ENCODE measurements at places on chromosomes 1 and 21.

- no peak for DNase-seq
Measured at GRCh38 chr1:116956378-116956777, 45.2 kb upstream of the CD101 start.

GRCh38 chr21:35565204-35565611, 495.1 kb downstream of the SETD4 start:
- no peak for DNase-seq

- DNase-seq, result no peak
Measured at GRCh38 chr1:87404296-87404695, 75.6 kb downstream of the LMO4 start.

- no peak for DNase-seq
Measured at GRCh38 chr21:28269173-28269572, 723.5 kb downstream of the LTN1 start.

DNA sequence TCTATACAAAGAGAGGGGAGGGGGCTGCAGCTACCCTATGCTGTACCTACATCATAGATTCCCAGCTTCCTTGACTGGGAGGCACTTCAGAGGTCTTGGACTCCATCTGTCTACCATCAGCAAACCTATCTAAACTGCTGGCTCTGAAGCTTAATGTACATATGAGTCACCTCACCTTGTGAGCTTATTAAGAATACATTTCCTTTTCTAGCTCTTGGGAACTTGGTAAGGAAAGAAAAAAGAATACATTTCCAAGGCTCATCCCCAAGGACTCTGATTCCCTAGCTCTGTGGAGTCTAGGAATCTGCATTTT, 50.0 kb upstream of the PRELP start:
- DNase-seq, result no peak

DNA sequence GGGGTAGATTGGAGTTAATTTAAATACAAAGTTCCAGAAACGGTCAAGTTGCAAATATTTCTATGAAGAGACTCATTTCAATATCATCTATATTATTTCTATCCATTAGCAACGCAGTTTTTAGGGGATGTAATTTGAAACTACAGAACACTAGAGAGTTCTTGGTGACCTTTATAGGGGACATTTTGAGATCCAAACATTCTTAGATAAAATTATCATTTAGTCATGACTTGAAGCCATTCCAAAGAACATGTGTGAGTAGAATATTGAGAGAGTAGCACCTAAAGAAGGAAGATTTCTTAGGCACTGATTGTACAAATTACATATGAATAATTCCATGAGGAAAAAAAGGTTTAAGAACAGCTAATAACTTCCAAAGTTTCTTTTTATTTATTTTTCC, 19.0 kb downstream of the CHIA start:
- DNase-seq, result no peak

DNA sequence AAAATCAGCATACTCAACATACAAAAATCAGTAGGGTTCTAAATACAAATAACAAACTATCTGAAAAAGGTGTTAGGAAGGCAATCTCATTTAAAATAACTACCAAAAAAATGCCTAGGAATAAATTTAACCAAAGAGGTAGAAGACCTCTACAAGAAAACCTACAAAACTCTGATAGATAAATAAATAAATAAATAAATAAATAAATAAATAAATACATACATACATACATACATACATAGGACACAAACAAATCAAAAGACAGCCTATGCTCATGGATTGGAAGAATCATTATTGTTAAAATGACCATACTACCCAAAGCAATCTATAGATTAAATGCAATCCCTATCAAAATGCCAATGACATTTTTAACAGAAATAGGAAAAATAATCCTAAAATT, 194.7 kb downstream of the BARHL2 start:
- no peak for DNase-seq

Data from SW 1271 (cell line).